Stimulated activated CD8-positive, alpha-beta memory T cell treated with anti-CD3 and anti-CD28 coated beads, Interleukin-4, amount 100 ng/mL, for 48 hours (primary cell): ENCODE measurements at places on chromosomes 3 and 15.

- no peak for DNase-seq
Observed at GRCh38 chr3:137171834-137172603, 214.2 kb downstream of the IL20RB start.

DNA sequence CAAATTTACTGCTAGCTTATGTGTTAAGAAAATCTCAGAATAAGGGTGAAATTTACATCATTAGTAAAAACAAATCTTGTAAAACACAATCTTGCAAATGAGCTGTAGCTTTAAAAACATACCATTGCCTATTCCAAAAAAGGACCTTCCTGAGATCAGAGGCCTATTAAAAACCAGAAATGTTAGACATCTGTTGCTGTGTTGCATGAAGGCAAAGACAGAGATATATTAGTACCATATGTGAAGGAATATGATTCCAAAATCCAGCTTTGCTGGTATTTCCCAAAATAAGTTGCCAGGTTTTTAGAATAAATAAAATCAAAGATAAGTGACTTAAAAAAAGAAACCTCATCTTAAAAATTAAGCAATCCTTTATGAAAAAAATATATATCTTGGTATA is 504.1 kb upstream of the CDIN1 start:
- DNase-seq: no peak

DNA sequence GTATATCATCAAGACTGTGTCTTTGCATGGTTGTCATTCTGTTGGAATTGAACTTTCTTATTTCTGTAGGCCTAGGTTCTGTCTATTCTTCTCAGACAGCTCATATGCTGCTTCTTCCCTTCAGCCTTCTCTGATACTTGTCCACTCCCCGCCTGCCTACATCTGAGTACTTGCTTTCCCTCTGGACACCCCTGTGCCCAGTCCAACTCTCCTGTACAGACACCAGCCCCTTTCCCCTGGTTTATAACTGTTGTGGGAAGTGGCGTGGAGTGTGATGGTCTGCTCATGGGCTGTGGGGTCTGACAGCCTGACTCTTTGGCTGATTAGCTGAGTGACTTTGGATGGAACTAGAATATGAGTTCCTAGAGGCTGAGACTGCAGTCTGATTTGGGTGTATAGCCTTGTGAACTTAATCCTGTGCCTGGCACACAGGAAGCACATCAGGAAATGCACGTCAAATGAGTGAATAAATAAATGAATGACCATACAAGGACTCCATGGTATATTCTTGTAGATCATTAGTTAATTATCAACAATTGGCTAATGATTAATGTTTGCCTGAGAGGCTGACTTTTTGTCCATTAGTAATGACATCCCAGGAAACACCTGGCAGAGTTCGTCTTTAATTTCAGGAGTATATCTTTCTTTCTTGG is 11.8 kb downstream of the CACNA1D start:
- no peak for DNase-seq

GRCh38 chr3:106088304-106088703 is 219.5 kb upstream of the CBLB start:
- DNase-seq: no peak

DNA sequence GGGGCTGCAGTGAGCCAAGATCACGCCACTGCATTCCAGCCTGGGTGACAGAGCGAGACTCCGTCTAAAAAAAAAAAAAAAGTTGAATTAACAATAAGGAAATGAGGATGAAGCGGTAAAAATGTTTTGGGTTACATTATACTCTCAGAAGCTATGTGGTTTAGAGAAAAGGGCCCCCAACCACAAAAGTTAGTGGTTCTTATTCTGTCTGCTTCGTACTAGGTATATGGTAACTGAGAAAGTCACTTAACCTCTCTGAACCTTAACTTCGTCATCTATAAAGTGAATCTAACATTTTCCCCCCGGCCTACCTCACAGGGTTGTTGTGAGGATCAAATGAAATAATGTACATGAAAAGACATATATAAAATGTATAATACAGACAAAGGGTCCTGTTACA is 38.4 kb upstream of the EHHADH start:
- no peak for DNase-seq

DNA sequence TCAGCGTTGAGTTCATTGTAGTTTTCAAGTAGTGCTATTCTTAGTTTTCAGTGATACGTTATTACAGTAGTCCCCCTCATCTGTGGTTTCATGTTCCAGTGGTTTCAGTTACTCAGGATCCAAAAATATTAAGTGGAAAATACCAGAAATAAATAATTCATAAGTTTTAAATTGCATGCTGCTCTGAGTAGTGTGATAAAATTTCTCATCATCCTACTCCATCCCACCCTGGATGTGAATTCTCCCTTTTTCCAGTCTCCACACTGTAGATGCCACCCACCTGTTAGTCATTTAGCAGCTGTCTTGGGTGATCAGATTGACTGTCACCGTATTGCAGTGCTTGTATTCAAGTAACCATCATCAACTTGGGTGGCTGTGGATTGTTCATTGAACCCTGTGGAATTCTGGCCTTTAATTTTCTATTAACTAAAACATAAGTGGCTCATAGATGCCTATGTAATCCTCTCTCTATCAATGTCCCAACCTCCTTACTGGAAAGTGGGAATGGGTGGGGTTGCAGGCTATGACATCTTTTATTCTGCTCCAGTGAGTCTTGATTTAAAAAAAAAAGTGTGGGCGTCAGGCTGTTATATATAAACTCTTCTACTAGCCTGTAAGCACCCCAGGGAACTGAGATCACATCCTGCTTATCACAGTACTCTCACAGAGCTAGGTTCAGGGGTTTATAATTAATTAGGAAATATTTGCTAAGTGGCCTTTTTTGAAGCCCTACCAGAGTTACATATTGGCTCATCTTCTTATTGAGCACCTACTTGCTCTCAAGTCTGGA is 97.5 kb downstream of the CFAP20DC start:
- DNase-seq: no peak

GRCh38 chr15:78052001-78052401 is 25.5 kb downstream of the TBC1D2B start:
- DNase-seq: no peak
